ENCODE measurements at places on chromosomes 1 and 21.

DNA sequence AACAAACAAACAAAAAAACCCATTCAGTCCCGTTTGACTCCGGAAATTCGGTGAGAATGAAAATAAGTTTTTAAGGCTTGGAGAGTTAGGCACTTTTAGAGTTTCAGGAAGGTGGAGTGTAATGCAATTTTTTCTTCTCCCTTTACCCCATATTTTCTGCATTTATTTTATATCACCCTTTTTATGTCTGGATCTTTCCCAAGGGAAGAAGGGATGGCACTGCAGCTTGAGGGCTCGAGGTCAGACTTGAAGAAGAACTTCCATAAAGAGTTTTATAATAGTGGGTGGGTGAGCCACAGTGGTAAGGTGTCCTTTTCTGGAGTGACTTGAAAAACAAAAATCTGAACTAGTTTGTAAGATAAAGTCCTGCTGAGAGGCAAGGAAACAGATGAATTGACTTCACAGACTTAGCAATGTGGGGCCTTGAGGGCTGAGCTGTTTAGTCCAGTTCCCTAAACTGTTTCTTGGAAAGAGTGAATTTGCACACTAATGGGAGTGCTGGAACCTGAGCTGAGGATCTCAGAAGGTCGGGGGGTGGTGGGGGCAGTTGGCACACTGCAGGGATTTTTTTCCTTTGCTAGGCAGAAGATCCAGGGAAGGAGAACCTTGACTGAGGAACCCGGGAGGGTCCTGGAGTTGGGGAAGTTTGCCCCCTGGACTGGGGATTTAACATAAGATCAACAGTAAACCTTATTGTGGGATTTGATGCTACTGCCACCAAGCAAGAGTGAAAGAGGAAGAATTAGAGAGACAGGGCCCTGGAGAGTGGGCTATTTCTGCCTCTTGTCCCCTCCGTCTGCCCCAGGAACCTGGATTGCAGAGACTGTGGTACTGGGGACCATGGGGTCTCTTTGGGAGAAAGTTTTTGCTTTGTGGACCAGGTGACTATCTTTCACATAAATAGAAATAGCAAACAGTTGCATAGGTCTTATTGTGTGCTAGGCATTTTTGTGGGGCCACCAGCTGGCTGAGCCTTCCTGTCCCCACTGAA, 1.8 kb upstream of the MEX3A start:
- DNase-seq = no peak

GRCh38 chr1:182279302-182279701, 112.3 kb downstream of the GLUL start:
- DNase-seq = no peak

- no peak for DNase-seq
These were observed 1.4 kb upstream of the RBM15 start for GRCh38 chr1:110337704-110338308.

- no peak for DNase-seq
These were observed 382.0 kb downstream of the NUF2 start for GRCh38 chr1:163703794-163704193.

- peak; percentile 35 for DNase-seq
These were observed 10.6 kb downstream of the PLXNA2 start for GRCh38 chr1:208233546-208233945.

DNA sequence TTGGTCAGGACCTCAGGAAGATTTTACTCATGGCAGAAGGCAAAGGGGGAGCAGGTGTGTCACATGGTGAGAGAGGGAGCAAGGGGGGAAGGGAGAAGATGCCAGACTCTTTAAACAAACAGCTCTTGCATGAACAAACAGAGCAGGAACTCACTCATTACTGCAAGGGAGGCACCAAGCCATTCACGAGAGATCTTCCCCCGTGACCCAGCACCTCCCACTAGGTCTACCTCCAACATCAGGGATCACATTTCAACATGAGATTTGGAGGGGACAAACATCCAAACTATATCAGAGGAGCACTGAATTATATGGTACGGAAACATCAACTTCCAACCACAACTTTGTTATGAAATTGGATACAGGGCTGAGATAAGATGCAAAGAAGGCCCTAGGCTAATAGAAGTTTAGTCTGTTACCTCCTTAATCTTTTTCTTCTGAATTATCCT, 164.9 kb downstream of the ST6GALNAC3 start:
- DNase-seq = no peak

DNA sequence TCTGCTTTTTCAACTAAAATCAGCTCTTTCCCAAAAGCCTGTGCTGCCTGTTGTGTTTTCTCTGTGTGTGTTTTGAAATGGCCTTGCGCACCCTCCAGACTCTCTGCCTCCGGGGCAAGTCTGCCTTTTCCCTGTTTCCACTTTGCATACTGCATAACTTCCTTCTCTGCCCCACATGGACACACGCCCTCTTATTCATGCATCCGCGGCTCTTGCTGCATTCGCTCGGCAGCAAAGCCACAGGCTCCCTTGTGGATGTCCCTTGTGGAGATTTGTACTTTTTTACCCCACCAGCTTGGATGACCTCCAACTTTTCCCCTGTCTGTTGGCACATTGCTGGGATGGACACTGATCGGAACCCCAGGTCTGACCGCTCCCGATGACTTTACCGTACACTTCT, 147.6 kb downstream of the ADSS2 start:
- no peak for DNase-seq

GRCh38 chr1:23385119-23385621, 15.5 kb upstream of the ZNF436 start:
- no peak for DNase-seq

- no peak for DNase-seq
These were observed 127.1 kb downstream of the C1orf21 start for GRCh38 chr1:184513966-184514365.

DNA sequence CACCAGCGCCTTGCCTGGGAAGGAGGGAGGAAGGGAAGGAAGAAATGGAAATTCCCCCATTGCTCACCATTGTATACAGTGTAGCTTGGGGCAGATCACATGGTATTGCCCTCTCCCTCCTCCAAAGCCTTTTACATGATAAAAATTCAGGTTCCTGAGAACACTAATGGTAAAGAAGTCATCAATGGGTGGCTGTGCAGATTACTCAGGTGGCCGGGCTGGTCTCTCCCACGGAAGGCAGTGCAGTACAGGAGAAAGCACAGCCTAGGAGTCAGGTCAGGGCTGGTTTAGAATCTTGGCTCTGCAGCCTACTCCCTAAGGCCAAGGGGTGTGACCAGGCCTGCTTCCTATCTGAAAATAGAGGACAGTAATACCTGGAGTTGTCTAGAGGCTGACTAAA, 107.9 kb downstream of the SUSD4 start:
- no peak for DNase-seq

DNA sequence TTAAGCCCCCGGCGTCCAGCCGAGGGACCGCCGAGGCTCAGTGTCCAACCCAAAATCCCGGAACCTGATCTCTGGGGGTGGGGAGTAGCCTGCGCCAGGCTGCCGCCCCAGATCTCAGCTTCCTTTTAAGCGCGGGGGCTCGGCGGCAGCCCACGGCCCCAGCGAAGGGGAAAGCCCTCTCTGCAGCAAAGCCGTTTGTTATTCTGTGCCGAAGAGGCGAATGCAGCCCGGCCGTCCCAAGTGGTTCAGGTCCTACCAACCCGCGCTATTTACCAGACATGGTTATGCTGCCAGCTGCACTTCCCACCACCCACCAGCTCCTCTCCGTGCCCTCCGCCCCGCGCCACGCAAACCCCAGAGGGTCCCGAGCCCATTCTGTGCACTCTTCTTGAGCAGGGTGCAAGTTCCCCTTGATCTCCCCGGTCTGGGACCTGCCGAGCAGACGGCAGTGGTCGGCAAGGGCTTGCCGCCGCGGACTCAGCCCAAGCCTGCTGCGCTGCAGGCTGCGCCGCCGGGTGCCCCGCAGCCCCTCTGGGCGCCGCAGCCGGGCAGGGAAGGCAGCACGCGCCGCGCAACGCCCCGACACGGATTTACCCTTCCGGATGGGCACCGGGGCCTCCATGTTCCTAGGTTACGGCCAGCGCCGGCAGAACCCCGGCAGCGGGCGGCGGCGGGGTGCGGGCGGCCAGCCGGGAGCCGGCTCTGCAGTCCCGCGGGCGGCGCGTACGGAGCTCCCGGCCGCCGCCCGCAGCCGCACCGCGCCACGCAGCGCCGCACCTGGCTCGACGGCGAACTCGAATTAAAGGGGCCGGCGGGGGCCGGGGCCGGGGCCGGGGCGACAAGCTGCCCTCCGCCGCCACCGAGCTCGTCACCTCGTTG, 738 bp upstream of the KCNA2 start:
- no peak for DNase-seq

DNA sequence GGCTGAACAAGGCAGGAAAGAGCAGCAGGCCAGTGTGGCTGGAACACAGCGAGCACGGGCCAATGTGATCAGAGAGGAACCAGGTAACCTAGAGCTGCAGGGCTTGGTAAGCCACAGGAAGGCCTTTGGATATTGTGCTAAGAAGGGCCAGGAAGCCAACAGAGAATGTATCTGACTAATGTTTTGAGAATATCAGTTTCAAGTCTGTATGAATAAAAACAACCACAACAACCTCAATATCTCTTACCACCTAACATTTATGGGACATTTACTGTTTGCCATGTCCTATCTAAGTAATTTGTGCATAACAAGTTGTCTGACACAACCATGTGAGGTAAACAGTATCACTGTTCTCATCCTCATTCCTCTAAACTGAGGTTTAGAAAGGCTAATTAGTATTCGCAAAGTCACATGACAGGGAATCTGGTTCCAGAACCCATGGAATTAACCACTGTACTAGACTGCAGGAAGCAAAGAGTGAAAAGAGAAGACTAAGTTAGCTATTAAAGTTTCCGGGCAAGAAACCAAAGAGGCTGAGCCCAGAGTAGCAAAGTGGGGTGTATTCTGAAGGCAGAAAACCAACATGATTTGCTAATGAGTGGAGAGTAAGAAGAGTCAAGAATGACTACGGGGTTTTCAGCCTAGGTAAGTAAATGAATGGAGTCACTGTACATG, 38.9 kb downstream of the SPRTN start:
- no peak for DNase-seq

- DNase-seq = no peak
These were observed 62.9 kb downstream of the B3GALT5 start for GRCh38 chr21:39675590-39675989.

- no peak for DNase-seq
These were observed 51.8 kb downstream of the KCNJ15 start for GRCh38 chr21:38308532-38309119.

DNA sequence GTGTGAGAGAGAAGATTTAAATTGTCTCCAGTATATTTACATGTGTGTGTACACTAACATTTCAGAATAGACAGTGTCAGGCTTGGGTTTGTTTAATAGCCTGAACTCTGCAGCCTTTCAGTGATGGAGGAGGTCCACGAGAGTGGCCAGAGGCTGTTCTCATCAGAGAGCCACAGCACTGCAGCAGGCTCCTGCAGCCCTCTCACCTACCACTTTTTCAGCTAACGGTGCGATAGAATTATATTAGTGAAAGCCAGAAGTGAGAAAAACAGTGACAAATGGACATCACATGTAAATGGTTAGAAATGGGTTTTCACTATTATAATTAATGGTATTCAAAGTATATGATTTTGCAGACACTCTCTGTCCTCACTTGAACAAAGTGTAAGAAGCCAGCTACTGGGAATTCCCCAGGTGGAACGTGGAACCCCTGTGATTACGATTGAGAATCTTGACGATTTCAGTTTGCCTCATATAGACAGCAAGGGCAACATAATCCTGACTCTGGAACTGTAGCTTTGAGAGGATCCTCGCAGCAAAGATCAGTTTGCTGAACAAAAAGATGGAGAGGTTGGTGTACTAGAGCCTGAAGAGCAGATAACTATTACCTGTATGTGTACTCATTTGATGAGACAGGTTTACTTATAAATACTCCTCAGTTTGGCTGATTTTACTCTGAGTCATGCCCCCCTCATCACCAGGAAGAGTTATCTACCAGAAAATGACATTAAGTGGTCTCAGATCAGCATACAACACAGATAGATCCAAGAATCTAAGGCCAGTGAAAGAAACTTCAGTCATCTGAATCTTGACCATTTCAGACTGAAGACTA, 31.4 kb downstream of the IFI16 start:
- DNase-seq = no peak

GRCh38 chr1:159931101-159931794, 5.9 kb upstream of the TAGLN2 start:
- no peak for DNase-seq

- DNase-seq = no peak
These were observed 26.6 kb upstream of the EPS8L3 start for GRCh38 chr1:109790329-109790728.

- peak; percentile 18 for DNase-seq
These were observed 371.2 kb downstream of the NPHP4 start for GRCh38 chr1:5620997-5621396.

DNA sequence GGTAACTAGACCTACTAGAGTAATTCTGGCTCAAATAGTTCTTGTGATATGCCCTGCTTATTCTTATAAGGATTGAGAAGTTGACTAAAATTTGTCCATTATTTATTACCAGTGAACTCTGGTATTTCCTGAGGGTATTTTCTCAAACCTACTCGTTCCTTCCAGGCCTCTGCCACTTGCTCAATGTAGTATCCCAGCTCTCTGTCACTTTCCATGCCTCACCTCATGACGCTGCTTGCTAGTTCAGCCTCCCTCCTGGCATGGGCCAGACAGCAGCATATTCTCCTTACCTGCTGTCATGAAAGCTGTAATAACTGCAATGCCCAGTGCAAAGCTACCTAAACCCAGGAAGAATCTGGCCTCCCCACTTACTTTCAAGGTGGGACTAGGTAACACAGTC, 602.9 kb upstream of the ADAMTS5 start:
- no peak for DNase-seq

- DNase-seq = no peak
These were observed 716.2 kb downstream of the NCAM2 start for GRCh38 chr21:21714426-21714825.

DNA sequence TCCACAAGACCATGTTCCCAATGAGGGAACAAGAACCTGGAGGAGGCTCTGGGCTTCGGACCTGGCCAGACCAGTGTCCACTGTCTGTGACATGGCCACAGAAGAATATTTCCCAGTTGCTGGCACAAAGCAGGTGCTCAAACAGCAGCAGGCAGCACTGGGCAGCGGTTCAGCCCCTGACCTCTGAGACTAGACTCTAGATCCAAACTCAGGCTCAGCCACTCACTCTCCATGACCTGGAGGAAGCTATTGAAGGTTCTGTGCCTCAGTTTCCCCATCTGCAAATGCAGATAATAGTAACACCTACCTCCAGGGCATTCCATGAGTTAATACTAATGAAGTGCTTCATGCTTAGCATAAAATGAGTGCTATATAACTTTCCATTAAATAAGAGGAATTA, 8.0 kb downstream of the TMPRSS2 start:
- no peak for DNase-seq

DNA sequence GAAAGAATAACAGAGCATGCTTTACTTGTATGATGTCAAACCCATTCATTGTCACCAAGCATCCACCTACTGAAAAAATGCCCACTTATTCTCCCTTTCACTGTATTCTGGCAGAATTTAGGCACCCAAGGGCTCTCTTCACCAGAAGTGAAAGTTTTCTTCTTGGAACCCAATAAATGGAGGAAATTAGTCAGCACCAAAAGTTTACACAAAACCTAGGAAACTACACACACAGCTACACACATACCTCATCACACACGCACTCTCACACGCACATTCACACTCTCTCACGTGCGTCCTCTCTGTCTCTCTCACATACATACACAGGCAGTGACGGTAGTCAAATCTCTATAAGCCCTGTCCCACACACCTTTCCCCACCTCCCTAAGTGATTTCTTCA, 37.6 kb downstream of the MCOLN2 start:
- DNase-seq = no peak
